ENCODE measurements at places on chromosomes 1 and 21. TPM values are rescaled to one million over a fixed set of nuclear protein-coding genes. Genes with fewer than 3 reads are reported as not detected.

MEAF6 gene
- 60.5 TPM for polyA plus RNA-seq

NEXN gene
- polyA plus RNA-seq: 3.6 TPM

MRAP gene
- polyA plus RNA-seq: not detected

SH2D1B gene
- polyA plus RNA-seq: not detected

A3GALT2 gene
- not detected for polyA plus RNA-seq

TFAP2E gene
- polyA plus RNA-seq: 0.59 TPM

TNFSF4 gene
- 25.9 TPM for polyA plus RNA-seq

SPRR1A gene
- polyA plus RNA-seq: not detected

RNPC3 gene
- 20.6 TPM for polyA plus RNA-seq

GRCh38 chr1:56646611-56647010 lies 1.5 kb downstream of the PRKAA2 start:
- DNase-seq: no peak

- DNase-seq: peak; percentile 78
Observed at GRCh38 chr1:27299385-27300271, 22.3 kb upstream of the TMEM222 start.

GRCh38 chr1:190067592-190067991 lies 410.1 kb downstream of the BRINP3 start:
- no peak for DNase-seq

- DNase-seq: no peak
Observed at GRCh38 chr1:24181619-24182018, 5.5 kb downstream of the IFNLR1 start.

DNA sequence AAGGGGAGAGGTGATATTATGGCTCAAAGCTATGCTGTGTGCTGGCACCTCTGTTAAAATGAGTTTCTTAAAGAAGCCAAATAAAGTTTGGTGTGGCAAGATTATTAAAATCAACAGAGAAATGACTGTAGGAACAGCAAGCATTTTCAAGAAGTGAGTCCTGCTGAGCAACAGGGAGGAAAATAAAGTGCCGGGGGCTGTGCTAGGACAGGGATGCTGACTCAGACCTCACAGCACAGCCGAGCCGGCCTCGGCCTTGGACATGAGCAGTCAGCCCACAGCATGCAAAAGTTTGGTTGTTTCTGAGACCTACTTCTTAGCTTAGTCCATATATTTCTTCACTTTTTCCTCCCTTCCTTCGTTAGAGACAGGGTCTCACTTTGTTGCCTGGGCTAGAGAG lies 19.2 kb downstream of the CNIH3 start:
- no peak for DNase-seq

DNA sequence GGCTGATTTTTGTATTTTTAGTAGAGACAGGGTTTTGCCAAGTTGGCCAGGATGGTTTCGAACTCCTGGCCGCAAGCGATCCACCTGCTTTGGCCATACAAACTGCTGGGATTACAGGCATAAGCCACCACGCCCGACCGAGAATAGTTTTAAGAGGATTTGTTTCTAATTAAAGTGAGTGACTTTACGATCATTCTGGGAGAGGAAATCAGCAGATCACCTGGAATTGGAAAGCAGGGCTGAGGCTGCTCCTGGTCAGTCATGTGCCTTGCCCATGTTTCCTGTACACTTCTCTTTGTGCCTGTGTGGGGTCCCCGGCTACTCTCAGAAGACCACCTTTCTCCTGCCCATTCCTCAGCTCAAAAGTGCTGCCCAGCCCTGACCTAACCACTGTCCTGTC lies 33.9 kb downstream of the ZBTB8B start:
- no peak for DNase-seq

DNA sequence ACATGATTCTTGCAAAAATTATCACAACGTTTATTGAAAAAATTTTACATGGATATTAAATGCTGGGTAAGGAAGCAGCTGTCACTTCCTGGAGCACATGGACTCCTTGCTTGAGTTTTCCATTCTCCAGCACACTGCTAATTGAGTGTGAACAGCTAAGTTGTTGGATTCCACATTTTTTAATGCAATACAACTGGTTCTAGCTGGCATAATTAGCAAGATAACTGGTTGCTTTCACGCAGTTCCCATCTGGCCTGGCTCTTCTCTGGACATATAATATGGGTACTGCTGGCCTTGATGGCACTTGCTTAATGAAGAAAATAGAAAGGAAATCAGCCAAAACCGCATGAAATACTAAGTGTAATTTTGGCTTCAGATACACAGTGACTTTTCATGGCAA lies 26.6 kb downstream of the RGS21 start:
- DNase-seq: no peak

- no peak for DNase-seq
Observed at GRCh38 chr1:182600745-182601415, 3.3 kb downstream of the RGS16 start.

- DNase-seq: no peak
Observed at GRCh38 chr1:48789903-48790302, 13.2 kb upstream of the BEND5 start.

- no peak for DNase-seq
Observed at GRCh38 chr1:86394416-86394815, 1.7 kb downstream of the ODF2L start.

DNA sequence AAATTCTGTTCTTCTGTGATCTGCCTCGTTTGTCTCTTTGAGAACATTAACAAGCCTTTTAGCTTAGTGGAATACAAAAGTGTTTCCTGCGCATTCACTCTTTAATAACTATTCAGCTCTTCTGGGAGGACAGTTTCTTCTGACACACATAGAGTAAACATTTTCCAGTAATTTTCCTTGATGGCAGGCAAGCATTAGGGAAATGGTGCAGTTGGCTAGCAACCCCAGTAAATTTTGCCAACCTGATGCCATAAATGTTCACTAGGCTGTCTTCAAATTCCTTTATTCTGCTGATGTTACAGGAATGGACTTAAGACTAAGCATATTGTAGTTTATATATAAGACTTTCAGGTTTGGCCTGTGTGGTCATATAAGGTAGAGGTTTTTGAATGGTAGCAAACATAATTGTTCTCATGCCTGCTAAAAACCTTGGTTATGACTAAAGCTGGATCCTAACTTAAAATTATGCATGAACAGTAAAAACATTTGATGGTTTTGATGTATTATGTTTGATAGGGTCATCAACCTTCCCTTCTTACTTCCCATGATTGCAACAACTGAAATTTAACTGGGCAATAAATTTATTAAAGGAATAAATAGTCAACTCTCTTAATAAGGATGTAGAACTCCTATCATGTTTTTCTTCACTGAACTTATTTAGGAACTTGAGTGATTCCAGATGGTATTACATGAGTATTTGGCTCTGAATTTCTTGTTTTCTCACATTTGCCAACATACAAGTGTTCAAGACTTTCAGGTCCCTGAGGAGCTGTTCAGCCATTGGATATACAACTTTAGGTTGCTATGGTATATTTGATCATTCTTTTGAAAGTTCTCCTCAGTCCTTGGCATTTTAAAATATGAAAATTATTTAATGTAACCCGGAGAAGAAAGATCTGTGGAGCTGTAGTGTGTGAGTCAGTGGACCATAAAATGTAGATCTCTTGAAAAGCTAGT lies 223.4 kb downstream of the FMN2 start:
- no peak for DNase-seq

- peak; percentile 70 for DNase-seq
Observed at GRCh38 chr1:207811920-207812720, 60.3 kb downstream of the CD46 start.

- peak; percentile 34 for DNase-seq
Observed at GRCh38 chr1:55400508-55400907, 185.3 kb upstream of the USP24 start.

DNA sequence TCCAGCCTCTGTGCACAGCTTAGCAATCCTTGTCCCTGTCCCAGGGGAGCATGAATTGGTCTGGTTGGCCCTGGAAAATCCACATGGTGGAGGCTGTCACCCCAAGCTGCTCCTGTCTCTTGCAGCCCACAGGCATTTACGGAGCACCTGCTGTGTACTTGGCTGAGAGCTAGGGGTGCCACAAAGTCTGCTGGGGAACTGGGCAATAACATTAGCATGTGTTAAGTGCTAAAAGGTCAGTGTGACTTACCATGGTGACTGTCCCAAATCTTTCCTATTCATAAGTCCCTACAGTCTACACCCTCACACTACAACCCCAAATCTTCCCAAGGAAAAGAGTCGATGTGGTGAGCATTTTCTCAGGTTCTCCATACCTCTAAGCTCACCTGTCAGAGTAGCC lies 53.6 kb upstream of the ARTN start:
- DNase-seq: no peak

DNA sequence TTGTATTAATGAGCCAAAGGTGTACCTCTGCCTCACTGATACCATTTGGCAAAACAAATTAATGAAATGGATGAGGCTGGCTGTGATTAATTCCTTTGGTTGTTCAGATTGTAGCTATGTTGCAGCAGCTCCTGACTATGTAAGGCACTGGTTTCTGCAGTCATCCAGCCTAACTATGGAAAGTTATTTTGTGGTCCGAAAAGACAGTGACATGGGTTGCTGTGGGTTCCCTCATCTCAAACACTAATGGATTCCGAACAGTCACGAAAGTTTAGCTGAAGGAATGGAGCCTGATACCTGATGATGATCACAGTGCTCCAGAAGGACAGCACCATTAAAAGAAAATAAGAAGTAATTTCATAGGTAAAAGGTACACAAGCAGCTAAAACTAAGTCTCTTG lies 42.6 kb downstream of the WASF2 start:
- no peak for DNase-seq

DNA sequence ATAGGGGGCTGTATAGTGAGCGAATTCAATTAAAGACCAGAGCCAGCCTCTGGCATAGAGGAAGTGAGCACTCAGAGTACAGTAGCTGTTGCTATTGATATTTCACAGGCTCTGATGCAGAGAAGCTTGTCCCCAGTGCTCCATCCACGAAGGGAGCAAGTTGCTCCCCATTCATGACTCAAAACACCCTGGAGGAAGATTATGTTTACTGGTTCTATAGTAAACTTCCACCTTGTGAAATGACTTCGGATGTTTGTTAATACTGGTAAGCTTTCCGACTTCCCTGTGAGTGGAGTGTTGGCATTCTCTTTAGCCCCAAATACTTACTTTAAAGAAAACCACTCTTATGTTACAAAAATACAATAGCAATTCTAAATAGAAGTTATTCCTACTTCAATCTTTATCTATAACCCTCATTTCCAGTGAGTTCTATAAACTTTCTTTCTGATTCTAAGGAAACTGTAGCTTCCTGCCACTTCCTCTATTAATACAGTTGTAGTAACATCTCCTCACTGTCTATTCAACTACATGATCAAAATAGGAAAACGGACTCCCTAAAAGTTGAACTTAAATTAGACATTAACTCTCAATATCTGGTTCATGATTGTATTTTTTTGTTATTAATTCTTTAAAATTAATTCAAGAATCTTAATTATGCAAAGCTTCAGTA lies 46.4 kb downstream of the ZNF281 start:
- DNase-seq: no peak

DNA sequence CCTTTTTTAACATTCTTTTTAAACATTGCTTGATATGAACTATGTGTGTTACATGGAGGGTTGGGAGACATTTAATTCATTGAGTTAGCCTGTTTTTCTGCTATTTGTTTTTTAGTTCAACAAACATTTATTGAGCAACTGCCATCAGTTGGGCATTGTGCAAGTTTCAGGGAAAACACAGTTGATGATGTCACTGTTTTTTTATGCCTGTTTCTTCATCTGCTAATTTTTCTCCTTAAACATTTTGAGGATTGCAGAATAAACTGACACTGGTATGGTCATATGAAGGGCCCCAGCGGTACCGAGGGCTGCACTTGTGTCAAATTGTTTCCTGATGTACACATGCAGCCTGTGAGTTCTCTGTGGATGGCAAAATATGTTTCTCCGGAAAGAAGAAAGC lies 253.0 kb downstream of the FGGY start:
- DNase-seq: no peak

- DNase-seq: no peak
Observed at GRCh38 chr21:33105088-33105487, 35.1 kb downstream of the OLIG1 start.

- no peak for DNase-seq
Observed at GRCh38 chr1:174942547-174943255, 57.0 kb upstream of the CACYBP start.

DNA sequence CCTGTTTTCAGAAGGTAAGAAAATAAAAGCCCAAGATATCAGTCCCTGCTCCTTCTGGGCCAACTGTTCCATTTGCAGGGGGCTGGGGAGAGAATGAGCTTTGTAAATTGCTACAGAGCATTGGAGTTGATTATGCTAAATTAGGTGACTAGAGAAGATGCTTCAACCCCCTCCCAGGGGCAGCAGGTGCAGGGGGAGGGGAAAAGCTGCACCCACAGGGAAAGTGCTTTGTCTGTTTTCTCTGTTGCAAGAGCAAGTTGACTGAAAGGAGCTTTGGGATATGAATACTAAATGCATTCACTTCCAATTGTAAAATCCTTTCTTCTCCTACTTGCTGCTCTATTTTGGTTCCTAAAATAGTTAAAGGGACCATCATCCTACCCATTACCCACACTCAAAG lies 16.5 kb upstream of the PIGM start:
- no peak for DNase-seq

- no peak for DNase-seq
Observed at GRCh38 chr1:21294266-21294989, 4.2 kb upstream of the ECE1 start.

DNA sequence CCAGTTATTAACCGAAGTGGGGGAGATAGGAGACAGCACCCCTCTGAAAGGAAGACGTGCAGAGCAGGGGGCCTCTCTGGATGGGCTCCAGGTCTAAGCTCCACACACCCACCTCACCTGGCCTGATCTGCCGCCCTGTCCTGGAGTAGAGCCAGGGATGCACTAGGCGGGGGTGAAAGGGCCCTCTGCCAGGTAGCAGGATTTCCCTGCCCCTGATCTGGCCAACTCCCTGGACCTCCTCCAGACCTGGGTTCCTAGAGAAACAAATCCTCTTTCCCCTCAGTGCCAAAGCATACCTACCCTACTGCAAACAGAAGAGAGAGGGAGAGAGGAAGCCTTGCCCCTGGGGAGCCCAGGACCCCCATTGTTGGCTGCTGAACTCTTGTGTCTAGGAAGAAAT lies 2.0 kb downstream of the CRABP2 start:
- DNase-seq: no peak
